H9 (cell line): ENCODE measurements at places on chromosomes 5 and 9.

DNA sequence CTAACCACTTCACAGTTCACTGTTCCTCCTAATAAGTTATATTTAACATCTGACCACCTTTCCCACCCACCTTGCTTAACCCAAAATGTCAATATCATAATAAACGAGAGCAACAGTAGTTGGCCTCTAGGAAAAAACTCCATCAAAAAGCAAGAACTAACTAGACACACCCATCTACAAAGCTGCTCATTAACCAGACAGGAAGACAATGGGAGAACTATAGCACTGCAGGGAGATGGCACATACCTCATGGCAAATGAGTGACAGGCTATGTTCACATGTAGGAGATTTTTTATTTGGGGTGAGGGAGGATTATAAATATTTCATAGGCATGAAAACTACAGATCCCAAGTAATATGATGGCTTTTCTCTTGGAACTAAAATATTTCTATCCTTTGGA, 23.6 kb upstream of the CDK5RAP2 start:
- no peaks in the 10 kb centered on the region for H3K4me1 ChIP-seq
- H3K36me3 ChIP-seq, result no peaks in the 10 kb centered on the region
- H3K27ac ChIP-seq, result no peak overlapping the region
- no peak overlapping the region for H3K4me3 ChIP-seq
- no peak for DNase-seq

DNA sequence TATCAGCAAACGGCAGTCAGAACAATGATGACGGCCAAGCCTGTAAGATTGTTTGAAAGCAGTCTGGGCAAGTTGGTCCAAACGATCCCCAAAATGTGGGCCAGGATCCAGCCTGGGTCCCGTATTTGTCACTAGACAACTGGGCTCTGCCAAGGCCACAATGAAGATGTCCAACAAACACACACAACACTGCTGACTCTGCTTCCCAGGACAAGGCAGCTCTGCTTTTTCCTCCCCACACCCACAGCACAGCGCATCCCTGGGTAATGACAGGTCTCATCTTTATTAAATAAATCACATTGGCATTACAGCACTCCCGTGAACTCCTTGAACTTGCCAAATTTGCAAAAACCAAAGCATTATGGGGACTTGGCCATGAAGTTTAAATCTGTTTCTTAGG, 424.1 kb upstream of the ACTBL2 start:
- H3K4me1 ChIP-seq, result no peaks in the 10 kb centered on the region
- H3K27me3 ChIP-seq, result no peaks in the 10 kb centered on the region
- no peak for DNase-seq

DNA sequence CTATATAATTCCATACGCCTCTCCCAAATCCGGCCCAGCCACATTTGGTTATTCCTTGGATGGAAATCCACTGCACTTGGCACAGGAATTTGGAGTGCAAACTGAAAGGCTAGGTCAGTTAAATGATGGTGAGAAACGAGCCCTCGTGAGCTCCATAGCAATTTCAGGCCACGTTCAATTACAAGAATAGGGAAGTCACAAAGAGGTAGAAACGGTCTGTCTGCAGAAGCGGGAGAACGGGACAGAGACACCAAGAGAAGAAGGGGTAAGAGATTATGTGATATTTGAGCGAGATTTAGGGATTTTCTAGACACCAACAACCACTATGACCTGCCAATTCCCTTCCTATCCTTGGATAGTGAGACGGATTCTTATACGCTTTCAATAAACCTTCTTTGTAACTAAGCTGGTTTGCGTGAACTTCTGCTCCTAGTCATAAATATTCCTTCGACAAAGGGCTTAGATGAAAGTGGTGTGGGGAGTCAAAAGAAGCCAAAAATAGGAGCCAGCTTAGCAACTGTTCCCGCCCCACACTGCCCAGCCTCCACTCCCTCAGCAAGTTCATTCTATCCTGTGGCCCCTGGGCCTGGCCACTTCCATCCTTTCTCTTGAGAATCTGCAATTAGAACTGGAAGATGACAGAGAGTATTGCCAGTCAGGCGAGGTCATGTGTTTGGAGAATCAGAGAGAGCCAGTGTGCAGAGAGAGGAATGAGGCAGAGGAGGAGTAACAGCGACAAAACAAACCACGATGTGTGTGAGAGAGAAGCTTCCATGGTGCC, 118.4 kb downstream of the ZNF608 start:
- H3K4me1 ChIP-seq, result peaks cover 2% of the 10 kb centered on the region; the same call in 1 of the 2 replicates
- H3K4me3 ChIP-seq, result no peak overlapping the region
- no peak overlapping the region for H3K27ac ChIP-seq
- no peaks in the 10 kb centered on the region for H3K27me3 ChIP-seq
- DNase-seq, result no peak

DNA sequence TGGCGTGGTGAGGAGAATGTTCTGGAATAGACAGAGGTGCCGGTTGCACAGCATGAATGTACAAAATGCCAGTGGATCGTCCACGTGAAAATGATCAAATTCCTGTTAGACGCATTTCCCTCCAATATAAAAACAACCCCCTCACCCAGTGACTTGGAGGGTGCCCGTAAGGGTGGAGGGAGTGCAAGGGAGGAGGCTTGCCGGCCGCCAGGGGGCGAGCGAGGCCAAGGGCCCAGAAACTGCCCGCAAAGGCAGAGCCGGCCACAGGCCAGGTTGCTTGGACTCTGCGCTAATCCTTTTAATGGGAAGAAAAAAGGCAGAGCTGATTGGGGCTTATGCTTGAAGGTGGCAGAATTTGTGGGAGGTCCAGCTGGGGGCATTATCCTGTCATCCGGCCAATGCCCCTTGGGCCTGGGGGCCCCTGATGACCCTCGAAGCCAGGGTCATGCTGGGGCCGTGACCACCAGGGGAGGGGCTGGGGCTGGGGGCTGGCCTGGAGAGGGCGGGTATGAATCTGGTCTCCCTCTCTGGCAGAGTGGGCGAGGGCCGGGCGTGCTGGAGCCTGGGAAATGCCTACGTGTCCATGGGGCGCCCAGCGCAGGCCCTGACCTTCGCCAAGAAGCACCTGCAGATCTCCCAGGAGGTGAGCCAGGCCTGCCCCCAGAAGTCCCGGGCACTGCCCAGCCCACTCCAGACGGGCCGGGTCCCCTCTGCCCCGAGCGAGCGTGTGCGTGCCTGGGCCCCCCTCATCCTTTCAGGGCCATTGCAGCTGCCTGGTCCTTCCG, 12.0 kb downstream of the GPSM1 start:
- H3K4me1 ChIP-seq, result no peaks in the 10 kb centered on the region
- no peak overlapping the region for H3K27ac ChIP-seq
- peak; percentile 78 for DNase-seq
- H3K4me3 ChIP-seq, result no peak overlapping the region
- no peaks in the 10 kb centered on the region for H3K27me3 ChIP-seq

GRCh38 chr5:76789991-76790581, 28.7 kb upstream of the F2RL1 start:
- H3K27ac ChIP-seq, result no peak overlapping the region
- no peak for DNase-seq
- no peak overlapping the region for H3K4me3 ChIP-seq
- H3K36me3 ChIP-seq, result peaks cover 10% of the 10 kb centered on the region

- no peak overlapping the region for H3K4me3 ChIP-seq
- H3K4me1 ChIP-seq, result peaks cover 5% of the 10 kb centered on the region; the same call in 1 of the 2 replicates
- no peaks in the 10 kb centered on the region for H3K27me3 ChIP-seq
- H3K27ac ChIP-seq, result no peak overlapping the region
- no peak for DNase-seq
Observed at GRCh38 chr9:130839132-130840111, 4.4 kb downstream of the ABL1 start.

- H3K27me3 ChIP-seq, result no peaks in the 10 kb centered on the region
- H3K27ac ChIP-seq, result no peak overlapping the region
- no peaks in the 10 kb centered on the region for H3K4me1 ChIP-seq
- no peak overlapping the region for H3K4me3 ChIP-seq
- DNase-seq, result no peak
Observed at GRCh38 chr5:147140558-147140957, 94.3 kb upstream of the STK32A start.

DNA sequence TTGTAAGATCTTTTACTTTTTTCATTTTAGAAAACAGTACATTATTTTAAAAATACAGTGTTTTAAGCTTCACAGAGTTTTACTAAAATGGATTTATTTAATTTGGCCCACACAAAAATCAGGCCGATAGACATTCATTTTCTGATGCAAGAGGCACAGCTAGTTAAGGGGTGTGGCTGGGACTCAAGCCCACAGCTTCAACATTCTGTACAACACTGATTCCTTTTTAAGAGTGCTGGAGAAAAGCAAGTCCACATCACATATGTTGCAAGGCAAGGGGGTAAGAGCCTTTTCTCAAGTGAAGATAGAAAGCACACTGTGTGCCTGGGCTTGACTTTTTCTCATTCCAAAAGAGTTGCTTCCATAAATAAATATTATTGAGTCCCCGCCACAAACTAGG, 195.9 kb downstream of the RFK start:
- no peak overlapping the region for H3K27ac ChIP-seq
- no peaks in the 10 kb centered on the region for H3K36me3 ChIP-seq
- no peak for DNase-seq

- H3K4me3 ChIP-seq, result no peak overlapping the region
- no peaks in the 10 kb centered on the region for H3K27me3 ChIP-seq
- peaks cover 4% of the 10 kb centered on the region; the same call in 1 of the 2 replicates for H3K4me1 ChIP-seq
Observed at GRCh38 chr9:130630506-130631330, 33.7 kb upstream of the PRDM12 start.

GRCh38 chr5:1779021-1779680, 20.5 kb downstream of the MRPL36 start:
- H3K4me1 ChIP-seq, result no peaks in the 10 kb centered on the region
- no peak overlapping the region for H3K4me3 ChIP-seq
- H3K27ac ChIP-seq, result no peak overlapping the region
- no peaks in the 10 kb centered on the region for H3K27me3 ChIP-seq

DNA sequence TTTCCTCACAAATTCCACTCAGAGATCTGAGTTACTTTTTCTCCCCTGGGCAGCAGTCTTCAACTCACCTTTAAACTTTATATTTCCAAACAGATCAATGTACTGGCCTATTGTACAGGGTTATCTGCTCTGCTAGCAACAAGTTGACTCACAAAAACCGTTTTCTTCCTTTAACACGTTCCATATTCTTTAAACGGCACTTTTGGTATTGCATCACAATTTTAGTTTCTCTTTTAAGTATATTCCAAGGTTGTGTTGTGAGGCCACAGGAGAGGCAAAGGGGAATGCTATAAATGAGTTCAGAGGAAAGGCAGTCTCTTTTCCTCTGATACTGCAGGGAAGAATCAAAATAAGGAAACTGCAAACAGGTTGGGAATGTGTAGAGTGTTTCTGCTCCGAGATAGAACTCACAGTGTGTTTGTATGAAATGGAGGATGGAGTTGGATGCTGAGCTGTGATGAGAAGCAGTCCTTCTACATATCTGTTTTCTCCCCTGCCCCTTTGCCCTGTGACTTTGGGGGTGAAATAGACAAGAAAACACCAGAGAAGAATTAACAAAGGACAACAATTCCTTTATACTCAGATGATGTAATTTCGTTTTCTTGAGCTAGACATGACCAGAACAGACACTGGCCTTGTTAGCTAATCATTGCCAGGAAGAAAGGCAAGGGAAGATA, 9.9 kb upstream of the ALDOB start:
- no peak for DNase-seq
- no peaks in the 10 kb centered on the region for H3K4me1 ChIP-seq
- no peaks in the 10 kb centered on the region for H3K27me3 ChIP-seq
- H3K36me3 ChIP-seq, result no peaks in the 10 kb centered on the region
- H3K4me3 ChIP-seq, result no peak overlapping the region

- no peak overlapping the region for H3K4me3 ChIP-seq
- no peak overlapping the region for H3K27ac ChIP-seq
- no peaks in the 10 kb centered on the region for H3K4me1 ChIP-seq
- no peaks in the 10 kb centered on the region for H3K36me3 ChIP-seq
Observed at GRCh38 chr5:23727271-23727670, 219.9 kb downstream of the PRDM9 start.

GRCh38 chr9:17905366-17905765, 326.5 kb downstream of the SH3GL2 start:
- no peaks in the 10 kb centered on the region for H3K4me1 ChIP-seq
- peaks cover 34% of the 10 kb centered on the region for H3K27me3 ChIP-seq
- no peak for DNase-seq
- H3K27ac ChIP-seq, result no peak overlapping the region

GRCh38 chr9:128245421-128246151, 30.2 kb downstream of the GOLGA2 start:
- H3K4me1 ChIP-seq, result peaks cover 5% of the 10 kb centered on the region; the same call in 1 of the 2 replicates
- H3K27me3 ChIP-seq, result no peaks in the 10 kb centered on the region
- no peak overlapping the region for H3K4me3 ChIP-seq
- DNase-seq, result peak; percentile 65
- H3K36me3 ChIP-seq, result peaks cover 11% of the 10 kb centered on the region; the same call in 2 of the 3 replicates

DNA sequence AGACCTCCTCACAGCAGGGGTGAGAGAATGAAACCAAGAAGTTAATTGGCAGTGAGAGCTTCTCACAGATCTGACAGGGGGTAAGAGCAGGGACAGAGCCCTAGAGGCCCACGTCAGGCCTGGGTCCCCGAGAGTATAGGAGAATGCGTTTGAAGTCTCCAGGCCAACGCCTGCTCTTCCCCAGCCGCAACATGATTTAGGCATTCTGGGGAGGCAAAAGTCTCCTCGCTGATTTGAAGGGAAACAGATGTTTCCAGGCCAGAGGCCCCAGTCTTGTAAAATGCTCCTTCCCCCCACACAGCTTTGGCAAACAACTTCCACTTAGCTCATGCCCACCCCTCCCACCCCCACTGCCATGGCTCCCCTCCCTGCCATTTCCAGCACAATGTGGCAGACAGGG, 239.2 kb upstream of the TRIM32 start:
- no peaks in the 10 kb centered on the region for H3K36me3 ChIP-seq
- H3K4me1 ChIP-seq, result no peaks in the 10 kb centered on the region; the same call in 1 of the 2 replicates
- no peaks in the 10 kb centered on the region for H3K27me3 ChIP-seq

DNA sequence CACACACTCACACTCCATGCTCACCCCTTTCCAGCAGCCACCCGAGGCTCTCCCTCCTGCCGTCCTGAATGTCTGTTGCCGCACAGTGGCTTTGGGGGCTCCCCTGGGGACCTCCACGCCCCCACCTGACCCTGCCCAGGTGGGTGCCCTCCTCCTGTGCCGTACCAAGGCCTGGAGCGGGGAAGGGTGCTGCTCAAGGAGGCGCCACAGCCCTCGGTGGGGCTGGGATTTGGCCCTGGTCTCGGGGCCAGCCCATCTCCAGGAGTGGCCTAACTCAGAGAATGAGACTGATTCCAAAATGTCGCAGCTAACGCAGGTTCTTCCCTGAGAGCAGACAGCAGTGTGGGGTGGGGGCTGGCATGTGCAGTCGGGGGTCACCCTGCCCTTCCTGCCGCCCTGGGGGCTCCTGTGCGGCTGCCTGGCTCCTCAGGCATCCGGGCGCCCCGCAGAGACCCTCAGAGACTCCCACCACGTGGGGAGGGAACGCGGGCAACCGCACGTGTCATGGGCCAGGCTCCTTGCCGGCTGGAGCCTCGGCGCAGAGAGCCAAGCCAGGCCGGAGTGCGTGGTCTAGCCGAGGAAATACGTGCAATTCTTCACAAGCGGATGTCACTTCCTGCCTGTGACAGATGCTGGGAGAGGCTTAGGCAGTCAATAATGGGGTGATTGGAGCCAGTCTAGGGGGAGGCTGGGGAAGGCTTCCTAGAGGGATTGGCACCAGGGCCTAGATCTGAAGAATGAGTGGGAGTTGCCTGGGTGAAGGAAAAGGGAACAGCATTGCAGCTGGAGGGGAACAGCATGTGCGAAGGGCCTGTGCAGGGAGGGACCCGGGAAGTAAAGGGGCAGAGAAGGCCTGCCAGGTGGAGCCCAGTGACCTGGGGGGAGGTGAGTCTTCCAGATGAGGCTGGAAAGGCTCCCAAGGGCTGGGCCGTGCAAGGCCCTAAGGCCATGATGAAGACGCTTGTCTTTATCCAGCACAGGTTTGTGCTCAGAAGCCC, 44.1 kb downstream of the C9orf50 start:
- no peak overlapping the region for H3K27ac ChIP-seq
- no peaks in the 10 kb centered on the region for H3K4me1 ChIP-seq
- H3K4me3 ChIP-seq, result no peak overlapping the region; the same call in 2 of the 3 replicates
- DNase-seq, result no peak
